ENCODE measurements at places on chromosomes 16 and 17. TPM values are rescaled to one million over a fixed set of nuclear protein-coding genes. Genes with fewer than 3 reads are reported as not detected.

Gene C17orf78
- total RNA-seq = not detected

- no peak overlapping the region for H3K27ac ChIP-seq
- peaks cover 16% of the 10 kb centered on the region for H3K36me3 ChIP-seq
- no peaks in the 10 kb centered on the region for H3K27me3 ChIP-seq
These were observed 3.3 kb downstream of the PGAP3 start for GRCh38 chr17:39684369-39685192.

- no peak for DNase-seq
- no peak overlapping the region for H3K27ac ChIP-seq
- H3K4me3 ChIP-seq = no peak overlapping the region
- peaks cover 1% of the 10 kb centered on the region for H3K27me3 ChIP-seq
These were observed 101.5 kb upstream of the CDH5 start for GRCh38 chr16:66265048-66265415.

GRCh38 chr16:85730186-85730465 is 20.8 kb downstream of the C16orf74 start:
- no peaks in the 10 kb centered on the region for H3K36me3 ChIP-seq
- H3K27ac ChIP-seq = no peak overlapping the region
- H3K27me3 ChIP-seq = no peaks in the 10 kb centered on the region
- peaks cover 16% of the 10 kb centered on the region for H3K4me1 ChIP-seq
- no peak for DNase-seq
- no peak overlapping the region for H3K4me3 ChIP-seq

DNA sequence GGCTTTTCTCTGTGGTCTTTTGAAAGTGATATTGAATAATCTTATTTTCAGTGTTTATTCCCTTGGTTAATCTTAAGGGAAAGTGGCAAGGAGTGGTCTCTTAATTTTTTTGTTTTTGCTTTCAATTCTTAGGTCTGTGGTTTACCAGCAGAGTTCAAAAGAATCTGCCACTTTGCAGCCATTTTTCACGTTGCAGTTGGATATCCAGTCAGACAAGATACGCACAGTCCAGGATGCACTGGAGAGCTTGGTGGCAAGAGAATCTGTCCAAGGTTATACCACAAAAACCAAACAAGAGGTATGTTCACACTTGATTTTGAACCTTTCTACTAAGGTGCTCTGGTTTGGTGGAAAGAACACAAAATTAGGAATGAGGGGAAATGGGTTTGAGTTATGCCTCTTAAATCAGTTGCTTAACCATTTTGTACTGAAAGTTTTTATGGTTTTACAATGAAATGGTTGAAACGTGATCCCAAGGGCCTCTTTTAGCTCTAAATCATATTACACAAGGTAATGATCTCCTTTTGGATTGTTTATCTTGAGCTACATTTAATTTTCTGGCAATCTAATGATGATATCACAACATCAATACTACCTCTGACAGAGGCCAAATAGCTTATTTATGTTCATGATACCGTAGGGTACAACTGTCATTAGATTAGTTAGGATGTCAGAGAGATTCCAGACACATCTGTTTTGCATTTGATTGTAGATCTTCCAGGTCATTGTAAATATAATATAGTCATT is 51.6 kb upstream of the CRISPLD2 start:
- H3K4me1 ChIP-seq = no peaks in the 10 kb centered on the region
- no peak overlapping the region for H3K27ac ChIP-seq
- H3K27me3 ChIP-seq = no peaks in the 10 kb centered on the region
- no peak for DNase-seq
- H3K4me3 ChIP-seq = no peak overlapping the region
